Activated CD4-positive, alpha-beta T cell treated with anti-CD3 and anti-CD28 coated beads for 36 hours (primary cell): ENCODE measurements at places on chromosomes 7 and 10. TPM values are rescaled to one million over a fixed set of nuclear protein-coding genes. Genes with fewer than 3 reads are reported as not detected.

GRCh38 chr10:22002591-22003176 is 846 bp downstream of the DNAJC1 start:
- H3K4me1 ChIP-seq = peaks cover 29% of the 10 kb centered on the region
- H3K36me3 ChIP-seq = peaks cover 3% of the 10 kb centered on the region

TMEM236 gene
- total RNA-seq = 0.05 TPM

GRCh38 chr10:79331709-79332108 is 15.6 kb upstream of the PPIF start:
- peak overlapping the region; percentile 9 for H3K4me3 ChIP-seq
- no peaks in the 10 kb centered on the region for H3K27me3 ChIP-seq
- H3K27ac ChIP-seq = peak overlapping the region; percentile 90

DNA sequence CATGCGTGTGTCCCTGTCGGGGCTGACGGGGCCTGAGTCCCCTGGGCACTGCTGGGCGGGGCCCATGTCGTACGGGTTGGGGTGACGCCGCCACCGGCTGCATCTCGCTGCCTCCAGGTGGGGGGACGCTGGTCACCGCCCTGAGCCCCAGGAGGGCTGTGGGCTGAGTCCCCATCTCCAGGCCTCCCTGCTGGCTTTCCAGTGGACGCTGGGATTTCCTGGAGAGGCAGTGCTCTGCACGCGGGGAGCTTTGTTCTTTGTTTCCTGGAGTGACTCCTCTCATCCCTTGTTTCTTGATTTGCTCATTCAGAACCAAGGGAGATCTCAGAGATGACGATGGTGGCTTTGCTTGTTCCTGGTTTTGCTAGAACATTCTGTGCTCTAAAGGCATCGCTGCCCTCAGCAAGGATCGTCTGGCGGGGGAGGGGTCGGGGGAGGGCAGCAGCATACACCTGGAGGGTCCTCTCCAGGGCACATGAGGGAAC is 21.0 kb downstream of the PWWP2B start:
- no peak overlapping the region for H3K4me3 ChIP-seq
- H3K27ac ChIP-seq = no peak overlapping the region
- H3K4me1 ChIP-seq = peaks cover 15% of the 10 kb centered on the region
- peaks cover 5% of the 10 kb centered on the region for H3K36me3 ChIP-seq
- H3K27me3 ChIP-seq = no peaks in the 10 kb centered on the region

OR2A1 gene
- not detected for total RNA-seq

TRIL gene
- not detected for total RNA-seq

DNA sequence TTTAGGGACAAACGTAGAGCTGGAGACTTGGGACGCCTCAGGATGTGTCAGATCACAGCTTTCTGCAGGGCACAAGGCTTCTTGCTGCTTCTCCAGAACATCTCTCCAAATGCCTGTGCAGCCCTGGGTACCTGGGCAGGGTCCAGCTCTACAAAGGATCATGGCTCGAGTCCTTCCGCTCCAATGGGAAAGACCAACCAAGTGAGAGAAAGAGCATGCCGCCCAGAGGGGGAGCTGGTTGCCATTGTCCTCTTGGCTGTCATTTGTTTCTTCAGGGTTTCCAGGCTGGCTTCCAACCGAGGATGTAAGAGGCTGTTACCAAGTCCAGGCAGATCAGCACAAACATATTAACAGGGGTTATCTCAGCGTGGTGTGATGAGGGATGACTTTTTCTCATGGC is 5.6 kb upstream of the LEP start:
- no peak overlapping the region for H3K4me3 ChIP-seq
- H3K36me3 ChIP-seq = peaks cover 2% of the 10 kb centered on the region
- peaks cover 2% of the 10 kb centered on the region for H3K4me1 ChIP-seq
- H3K27me3 ChIP-seq = peaks cover 2% of the 10 kb centered on the region
- DNase-seq = no peak

GRCh38 chr10:63434866-63435854 is 30.6 kb downstream of the JMJD1C start:
- no peak overlapping the region for H3K4me3 ChIP-seq
- no peak overlapping the region for H3K27ac ChIP-seq
- H3K4me1 ChIP-seq = peaks cover 30% of the 10 kb centered on the region
- H3K36me3 ChIP-seq = peaks cover 10% of the 10 kb centered on the region
- no peaks in the 10 kb centered on the region for H3K27me3 ChIP-seq
- no peak for DNase-seq

IGFBP1 gene
- not detected for total RNA-seq

- peak overlapping the region; percentile 68 for H3K27ac ChIP-seq
- peaks cover 3% of the 10 kb centered on the region for H3K27me3 ChIP-seq
- H3K36me3 ChIP-seq = no peaks in the 10 kb centered on the region
- peaks cover 23% of the 10 kb centered on the region for H3K4me1 ChIP-seq
- no peak for DNase-seq
Observed at GRCh38 chr10:71984809-71985388, 20.7 kb downstream of the CHST3 start.

DNA sequence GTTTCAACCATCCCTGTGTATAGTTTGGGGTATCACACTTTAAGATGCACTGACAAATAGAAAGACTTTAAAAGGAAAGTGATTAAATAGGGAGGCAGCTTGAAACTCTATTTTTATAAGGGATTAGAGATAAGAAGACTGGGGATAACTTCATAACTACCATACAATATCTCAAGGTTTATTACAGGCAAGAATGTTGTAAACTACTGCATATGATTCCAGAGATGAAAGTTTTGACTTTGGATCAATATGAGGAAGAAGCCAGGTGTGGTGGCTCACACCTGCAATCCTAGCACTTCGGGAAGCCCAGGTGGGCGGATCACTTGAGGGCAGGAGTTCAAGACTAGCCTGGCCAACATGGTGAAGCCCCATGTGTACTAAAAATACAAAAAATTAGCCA is 96.1 kb downstream of the DNAJC1 start:
- no peaks in the 10 kb centered on the region for H3K27me3 ChIP-seq
- no peak overlapping the region for H3K4me3 ChIP-seq
- H3K36me3 ChIP-seq = peaks cover 6% of the 10 kb centered on the region
- H3K27ac ChIP-seq = no peak overlapping the region
- peaks cover 3% of the 10 kb centered on the region for H3K4me1 ChIP-seq
- no peak for DNase-seq

DNA sequence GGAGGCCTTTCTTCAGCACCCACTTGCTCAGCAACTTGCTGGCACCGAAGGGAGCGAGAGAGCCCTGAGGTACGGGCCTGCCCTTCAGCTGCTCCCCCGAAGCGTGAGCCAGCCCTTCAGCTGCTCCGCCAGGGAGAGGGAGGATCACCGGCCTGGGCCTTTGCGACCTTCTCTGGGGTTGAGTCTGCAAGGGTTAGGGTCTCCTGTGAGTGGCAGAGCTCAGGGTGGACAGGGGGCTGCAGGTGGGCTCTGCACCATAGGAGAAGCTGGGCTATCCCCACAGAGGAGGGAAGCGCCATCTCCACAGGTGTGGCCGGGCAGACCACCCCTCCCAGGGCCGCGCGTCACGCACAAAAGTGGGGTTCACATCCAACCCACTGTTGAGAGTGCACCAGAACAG is 490.6 kb upstream of the FOXK1 start:
- no peaks in the 10 kb centered on the region for H3K27me3 ChIP-seq
- no peak overlapping the region for H3K27ac ChIP-seq
- DNase-seq = no peak
- H3K4me1 ChIP-seq = no peaks in the 10 kb centered on the region

DAGLB gene
- total RNA-seq = 9.8 TPM

GRCh38 chr7:68288144-68288593 is 1291.5 kb downstream of the TYW1 start:
- no peak overlapping the region for H3K4me3 ChIP-seq
- no peaks in the 10 kb centered on the region for H3K27me3 ChIP-seq

ZNF365 gene
- total RNA-seq = 0.32 TPM

ARMC3 gene
- not detected for total RNA-seq

GRCh38 chr7:47846138-47846836 is 102.0 kb downstream of the PKD1L1 start:
- no peaks in the 10 kb centered on the region for H3K4me1 ChIP-seq
- no peaks in the 10 kb centered on the region for H3K27me3 ChIP-seq
- H3K36me3 ChIP-seq = no peaks in the 10 kb centered on the region
- H3K27ac ChIP-seq = no peak overlapping the region
- no peak overlapping the region for H3K4me3 ChIP-seq
